Natural killer cell (primary cell): ENCODE measurements at places on chromosomes 7 and 10.

- DNase-seq = no peak
Measured at GRCh38 chr7:72281308-72281707, 130.8 kb downstream of the CALN1 start.

GRCh38 chr7:155109121-155109520 lies 39.0 kb downstream of the HTR5A start:
- no peak for DNase-seq

- DNase-seq = peak; percentile 35
Measured at GRCh38 chr7:2312267-2312929, 1.8 kb downstream of the SNX8 start.

- DNase-seq = no peak
Measured at GRCh38 chr10:36109399-36110023, 467.4 kb upstream of the FZD8 start.

- DNase-seq = no peak
Measured at GRCh38 chr7:80918399-80918798, 452 bp downstream of the SEMA3C start.

GRCh38 chr7:16785846-16786245 lies 19.0 kb downstream of the AGR2 start:
- DNase-seq = no peak

- no peak for DNase-seq
Measured at GRCh38 chr10:65701168-65701776, 1224.6 kb upstream of the LRRTM3 start.

DNA sequence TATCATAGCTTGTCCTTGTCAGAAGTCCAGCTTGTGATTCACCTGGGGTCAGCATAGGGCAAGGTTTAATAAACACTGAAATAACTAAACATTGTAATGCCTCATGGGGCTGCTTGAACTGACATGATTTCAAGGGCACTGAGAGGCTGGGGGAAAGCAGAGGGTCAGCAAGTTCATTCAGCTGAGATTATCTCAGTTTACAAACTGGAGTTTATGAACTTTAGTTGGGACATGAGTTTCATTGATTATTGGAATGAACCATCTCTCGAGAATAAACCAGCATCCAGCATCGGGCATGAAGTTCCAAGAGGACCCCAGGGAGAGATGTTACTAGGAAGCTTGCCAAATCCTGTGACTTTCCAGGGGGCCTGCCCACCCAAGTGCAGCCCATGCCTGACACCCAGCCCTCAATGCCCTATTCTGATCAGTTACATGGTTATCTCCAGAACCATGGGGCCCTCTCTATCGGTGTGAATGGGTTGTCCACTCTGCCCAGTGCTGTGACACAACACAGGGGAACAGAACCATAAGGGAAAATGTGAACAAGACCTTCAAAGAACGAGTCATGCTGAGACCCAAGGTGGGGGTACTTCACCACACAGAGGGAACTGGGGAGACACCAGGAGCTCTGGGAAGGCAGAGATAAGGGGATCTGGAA lies 7.9 kb upstream of the CYP3A7 start:
- DNase-seq = no peak

DNA sequence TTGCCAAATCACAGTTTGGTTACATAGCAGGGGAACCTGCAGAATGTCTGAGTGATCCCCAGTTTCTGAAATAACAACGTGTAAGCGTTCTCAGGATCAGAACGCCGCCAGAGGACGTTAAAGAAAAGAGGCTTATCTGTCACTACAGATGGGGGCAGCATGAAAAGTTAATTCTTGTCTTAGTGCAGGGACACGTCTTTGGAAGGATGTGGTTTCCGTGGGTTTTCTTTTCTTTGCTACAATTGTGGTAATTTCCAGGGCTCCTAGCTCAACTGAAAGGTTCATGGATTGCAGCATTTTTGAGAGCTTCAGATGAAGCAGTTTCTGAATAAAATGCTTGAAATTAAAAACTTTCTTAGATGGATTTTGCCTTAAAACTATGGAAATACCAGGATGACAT lies 106.6 kb downstream of the PRKCQ start:
- DNase-seq = peak; percentile 92

DNA sequence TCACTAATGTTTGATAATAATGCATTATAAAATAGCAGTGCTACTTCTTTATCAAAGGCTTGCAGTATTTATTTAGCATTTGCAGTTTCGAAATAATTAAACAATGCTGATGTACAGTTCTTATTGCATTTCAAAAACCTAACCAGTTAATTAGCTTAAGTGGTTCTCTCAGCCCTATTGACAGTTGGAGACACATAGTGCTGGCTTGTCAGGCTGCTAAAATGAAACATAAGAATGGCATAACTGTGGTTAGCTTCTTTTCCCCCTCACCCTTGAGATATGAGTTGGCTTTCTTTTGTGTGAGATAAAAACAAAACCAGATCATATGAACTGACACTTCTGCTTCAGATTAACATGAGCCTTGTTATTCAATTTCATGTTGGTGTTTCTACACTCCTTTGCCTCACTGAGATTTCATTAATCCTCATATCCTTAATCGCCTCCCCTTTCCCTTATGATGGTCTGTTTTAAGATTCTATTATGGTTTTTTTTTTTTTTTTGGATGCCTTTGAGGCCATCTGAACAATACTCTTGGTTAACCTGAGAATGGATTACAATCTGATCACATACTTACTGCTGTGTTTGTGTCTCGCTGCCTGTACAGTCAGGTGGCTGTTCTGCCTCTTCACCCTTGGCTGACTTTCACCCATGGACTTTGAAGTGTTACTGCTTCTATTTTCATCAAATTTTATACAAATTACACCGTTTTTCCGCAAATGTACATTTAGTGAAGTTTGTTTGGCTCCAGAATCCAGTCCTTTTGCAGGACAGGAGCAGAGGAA lies 108.0 kb downstream of the SDK1 start:
- no peak for DNase-seq

DNA sequence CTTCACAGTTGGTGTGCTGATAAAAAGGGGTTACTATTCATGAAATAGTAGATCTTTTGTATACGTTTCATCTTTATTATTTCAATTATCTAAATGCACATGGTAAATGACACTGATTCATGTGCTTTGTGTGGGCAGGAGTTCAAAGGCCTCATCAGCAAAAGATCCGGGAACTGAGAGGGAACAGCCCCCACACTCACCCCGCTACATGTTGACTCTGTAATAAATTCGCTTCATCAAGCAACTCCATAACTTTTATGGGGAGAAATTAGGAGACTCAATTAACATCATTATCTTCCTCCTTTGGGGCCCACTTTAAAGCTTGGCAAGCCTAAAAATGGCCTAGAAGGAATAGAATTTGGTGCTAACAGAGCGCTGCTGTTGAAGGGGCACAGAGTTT lies 250.7 kb upstream of the BMPER start:
- DNase-seq = no peak

DNA sequence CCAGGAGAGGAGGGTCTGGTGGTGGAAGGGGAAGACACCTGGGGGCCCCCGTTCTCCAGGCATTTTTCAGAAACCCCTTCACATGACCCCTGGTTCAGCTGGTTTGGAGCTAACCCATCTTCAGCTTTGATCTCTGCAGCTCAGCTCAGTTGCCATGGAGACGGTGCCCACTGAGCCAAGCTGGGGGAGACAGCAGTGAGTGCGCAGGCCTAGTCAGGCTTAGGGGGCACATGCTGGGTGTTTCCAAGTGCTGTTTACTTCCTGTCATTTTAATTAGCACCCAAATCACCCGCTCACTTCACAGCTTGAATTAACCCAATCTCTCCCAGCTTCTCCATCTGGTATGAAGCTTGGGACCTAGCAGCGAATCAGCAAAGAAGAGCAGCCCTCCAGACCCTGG lies 9.0 kb downstream of the SPOCK2 start:
- peak; percentile 92 for DNase-seq

GRCh38 chr10:88966797-88967196 lies 14.2 kb upstream of the ACTA2 start:
- DNase-seq = no peak

DNA sequence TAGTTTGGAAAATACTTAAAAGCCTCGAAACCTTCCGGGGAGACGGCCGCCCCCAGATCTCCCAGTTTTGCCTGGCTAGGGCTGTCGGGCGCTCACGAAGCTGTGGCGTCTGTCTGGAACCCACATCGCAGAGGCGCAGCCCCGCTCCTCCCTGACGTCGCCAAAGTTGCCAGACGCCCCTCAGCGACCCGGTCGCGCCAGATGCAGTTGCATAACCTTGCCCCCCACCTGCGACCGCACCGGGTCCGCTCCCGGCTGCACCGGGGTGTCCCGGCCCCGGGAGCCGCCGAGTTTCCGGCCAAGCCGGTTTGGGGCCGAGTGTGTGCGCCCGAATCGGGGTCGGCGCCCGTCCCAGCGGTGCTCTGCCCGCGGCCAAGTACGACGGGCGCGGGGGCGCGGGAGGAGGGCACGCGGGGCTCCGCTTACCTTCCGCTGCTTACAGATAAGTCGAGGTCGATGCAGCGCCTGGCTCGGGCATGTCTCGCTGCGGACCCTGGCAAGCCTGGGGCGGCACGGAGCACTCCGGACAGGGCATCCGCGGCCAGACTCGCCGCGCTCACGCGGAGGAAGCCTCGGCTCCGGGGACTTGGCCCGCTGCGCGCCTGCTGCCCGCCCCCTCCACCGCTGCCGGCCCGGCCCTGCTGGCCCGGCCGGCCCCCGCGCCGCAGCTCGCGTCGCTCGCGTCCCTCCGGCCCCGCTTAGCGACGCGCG lies 665 bp downstream of the INSYN2A start:
- DNase-seq = no peak

DNA sequence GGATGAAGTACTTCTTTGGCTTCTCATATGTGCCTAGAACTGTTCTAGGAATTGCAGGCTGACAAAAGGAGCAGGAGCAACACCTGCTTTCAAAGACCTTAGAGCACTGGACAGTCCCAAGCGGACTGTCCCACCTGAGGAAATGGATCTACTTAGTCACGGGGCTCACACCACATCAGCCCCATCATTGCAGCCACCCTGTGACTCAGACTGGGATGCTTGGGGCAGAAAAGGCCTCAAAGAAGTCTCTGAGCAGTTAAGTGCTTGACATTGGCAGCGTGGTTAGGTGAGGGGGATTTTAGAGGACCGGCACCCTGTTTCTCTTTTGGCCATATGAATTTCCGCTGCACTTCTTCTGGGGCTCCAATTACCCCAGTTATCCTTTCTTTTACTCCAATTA lies 256.6 kb downstream of the USP6NL start:
- DNase-seq = no peak

DNA sequence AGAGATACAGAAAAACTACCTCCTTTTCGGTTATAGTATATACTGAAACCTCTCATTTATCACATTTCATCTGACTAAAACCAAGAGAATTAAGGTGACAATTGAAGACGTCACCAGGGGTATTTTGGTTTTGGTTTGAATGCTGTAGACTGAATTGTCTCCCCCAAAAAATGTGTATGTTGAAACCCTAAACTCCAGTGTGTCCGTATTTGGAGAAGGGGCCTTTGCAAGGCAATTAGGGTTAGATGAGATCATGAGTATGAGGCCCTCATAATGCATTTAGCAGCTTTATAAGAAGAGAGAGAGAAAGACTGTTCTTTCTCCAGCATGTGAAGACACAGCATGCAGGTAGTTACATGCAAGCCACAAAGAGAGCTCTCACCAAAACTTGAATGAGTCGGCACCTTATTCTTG lies 59.5 kb downstream of the CACNA2D1 start:
- DNase-seq = no peak

GRCh38 chr7:20190560-20191390 lies 26.4 kb downstream of the MACC1 start:
- DNase-seq = no peak

DNA sequence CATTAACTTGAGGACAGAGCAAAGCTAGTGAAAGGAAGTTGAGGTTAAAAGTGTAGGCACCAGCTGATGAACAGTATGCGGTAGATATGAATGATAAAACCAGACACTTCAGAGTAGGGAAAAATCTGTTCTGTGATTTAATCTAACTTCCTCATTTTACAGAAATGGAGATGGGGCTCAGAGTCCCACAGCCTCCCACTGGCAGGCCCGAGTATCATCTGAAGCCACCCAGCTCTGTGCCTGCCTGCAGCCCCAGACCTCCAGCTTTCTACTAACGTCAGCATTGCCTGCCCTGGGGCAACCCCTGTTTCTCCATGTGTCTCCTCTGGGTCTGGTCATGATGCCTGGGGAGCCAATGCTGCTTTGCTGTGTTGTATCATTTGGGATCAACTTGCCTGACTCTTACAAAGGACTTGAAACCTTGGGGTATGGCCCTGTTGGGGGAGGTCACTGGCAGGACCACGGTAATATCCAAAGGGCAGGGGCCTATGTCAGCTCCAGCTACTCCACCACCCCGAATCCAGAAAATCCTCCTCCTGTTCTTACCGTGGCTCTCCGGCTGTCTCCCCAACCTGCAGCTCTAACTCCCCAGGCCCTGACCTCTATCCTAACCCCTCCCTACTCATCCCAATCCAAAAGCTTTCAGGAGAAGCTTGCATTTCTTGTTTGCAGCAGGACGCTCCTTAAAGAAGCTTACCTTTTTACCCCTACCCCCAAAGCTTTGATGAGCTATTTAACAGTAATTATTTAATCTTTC lies 56.2 kb upstream of the NPY start:
- peak; percentile 37 for DNase-seq

GRCh38 chr7:73719806-73720169 lies 319 bp upstream of the STX1A start:
- DNase-seq = no peak

GRCh38 chr7:5634107-5634950 lies 147.1 kb downstream of the RNF216 start:
- no peak for DNase-seq

- DNase-seq = no peak
Measured at GRCh38 chr10:97376413-97376812, 24.7 kb downstream of the RRP12 start.

DNA sequence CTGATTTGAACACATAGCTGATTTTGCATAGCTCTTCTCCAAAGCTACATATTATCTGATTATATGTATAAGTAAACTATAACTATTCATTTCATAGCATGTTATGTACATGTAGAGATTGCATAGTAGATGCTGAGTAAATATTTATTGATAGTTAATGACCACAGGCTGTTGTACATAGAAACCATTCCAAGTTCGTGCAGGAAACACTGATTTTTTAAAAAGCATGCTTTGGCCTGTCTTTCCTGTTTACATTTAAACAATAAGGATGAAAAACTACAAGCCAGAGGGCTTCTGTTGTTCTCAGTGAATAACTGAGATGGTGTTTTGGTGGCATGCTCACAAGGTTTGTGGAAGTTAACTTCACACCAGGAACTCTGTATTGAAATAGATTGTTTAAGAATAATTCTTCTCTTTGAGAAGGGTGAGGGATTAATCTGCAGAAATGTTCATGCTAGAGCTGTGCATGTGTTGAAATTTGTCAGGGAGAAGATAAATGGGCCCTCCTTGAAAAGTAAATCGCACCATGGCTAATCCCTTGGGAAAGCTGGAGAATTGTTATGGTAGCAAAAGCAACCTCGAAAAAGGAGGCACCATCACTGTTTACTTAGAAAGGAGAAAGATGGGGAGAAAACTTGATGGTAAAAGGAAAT lies 120.2 kb upstream of the SP8 start:
- DNase-seq = no peak

- no peak for DNase-seq
Measured at GRCh38 chr7:99424932-99425730, 13.5 kb downstream of the PTCD1 start.
